Hippocampal formation (tissue), 2 donors: ENCODE measurements at places on chromosomes 16 and 17.

- DNase-seq: no peak
Observed at GRCh38 chr16:81155769-81156168, 59.6 kb upstream of the GCSH start.

- DNase-seq: no peak
Observed at GRCh38 chr17:4250887-4251286, 12.9 kb downstream of the ANKFY1 start.

- DNase-seq: peak; percentile 49
Observed at GRCh38 chr16:67198238-67198734, 645 bp upstream of the ELMO3 start.

- DNase-seq: no peak
Observed at GRCh38 chr16:1610899-1611632, 806 bp downstream of the IFT140 start.

- DNase-seq: no peak
Observed at GRCh38 chr17:62562656-62563055, 64.8 kb upstream of the MRC2 start.

- DNase-seq: no peak
Observed at GRCh38 chr17:1871756-1872155, 42.0 kb downstream of the RPA1 start.

DNA sequence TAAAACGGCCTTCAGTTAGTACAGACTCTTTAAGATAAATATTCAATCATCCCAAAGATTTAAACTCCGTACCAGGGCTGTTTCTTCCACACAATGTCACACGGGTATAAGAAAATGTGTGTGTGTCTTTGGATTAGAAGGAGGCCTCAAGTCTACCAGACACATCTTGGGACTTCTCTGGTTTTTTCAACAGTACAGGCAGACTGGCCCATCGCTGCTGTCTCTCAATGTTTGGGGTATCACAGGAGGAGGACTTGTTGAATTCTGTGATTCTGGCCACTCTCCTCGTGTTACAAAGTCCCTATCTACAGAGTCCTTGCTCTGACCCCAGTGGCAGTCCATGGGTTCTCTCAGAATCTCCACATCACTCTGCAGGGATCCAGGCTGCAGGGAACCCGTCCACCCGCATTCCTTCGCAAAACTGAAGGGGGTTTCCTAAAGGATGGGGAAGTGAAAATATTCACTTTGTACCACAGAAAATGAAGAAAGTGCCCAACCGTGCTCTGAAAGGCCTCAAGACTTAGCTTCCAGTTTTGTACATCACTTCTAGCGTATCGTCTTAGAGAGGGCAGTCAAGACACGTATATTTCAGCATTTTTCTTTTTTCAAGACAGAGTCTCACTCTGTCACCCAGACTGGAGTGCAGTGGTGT lies 373.2 kb downstream of the NPIPA8 start:
- no peak for DNase-seq

DNA sequence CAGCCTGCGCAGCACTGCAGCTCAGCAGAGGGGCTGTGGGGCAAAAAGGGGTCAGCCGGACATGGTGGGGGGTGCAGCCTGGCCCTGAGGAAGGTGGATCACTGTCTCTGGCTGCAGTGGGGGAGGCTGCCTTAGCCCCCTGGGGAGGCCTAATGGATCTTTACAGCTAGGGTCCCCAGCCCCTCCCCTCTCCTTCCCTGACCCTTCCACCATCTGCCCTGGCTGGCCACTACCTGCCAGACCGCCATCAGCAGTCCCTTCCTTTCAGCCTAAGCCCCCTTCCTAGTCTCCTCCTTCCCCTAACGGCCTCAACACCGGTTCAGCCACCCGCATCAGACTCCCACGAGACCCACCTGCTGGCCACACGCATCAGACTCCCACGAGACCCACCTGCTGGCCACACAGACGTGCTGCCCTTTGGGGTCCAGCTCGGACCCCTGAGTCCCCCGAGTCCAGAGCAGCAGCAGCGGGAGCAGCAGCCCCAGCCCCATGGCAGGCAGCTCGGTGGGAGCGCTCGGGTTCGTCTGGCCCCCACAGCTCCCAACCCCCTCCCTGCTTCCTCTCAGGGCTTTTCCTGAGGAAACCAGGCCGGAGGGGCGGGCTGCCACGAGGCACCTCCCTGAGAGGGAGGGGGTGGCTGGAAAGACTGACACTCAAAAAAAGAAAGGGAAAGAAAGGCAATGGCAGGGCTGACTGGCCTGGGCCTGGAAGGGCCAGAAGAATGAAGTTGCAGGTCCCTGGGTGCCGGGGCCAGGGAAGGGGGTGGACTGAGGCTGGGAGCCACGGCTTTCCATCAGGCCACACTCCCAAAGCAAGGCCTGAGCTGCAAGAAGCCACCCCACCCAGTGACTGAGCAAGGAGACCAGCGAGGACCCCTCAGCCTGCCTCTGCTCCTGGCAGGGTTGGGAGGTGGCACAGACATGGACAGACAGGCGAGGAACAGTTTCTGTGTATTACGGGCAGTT lies at the start of gene SCARF1:
SCARF1 (minus strand) TSS at position 526 of the 965 bp plus-strand sequence; CDS start at position 491, 35 bp downstream.
- DNase-seq: no peak

- DNase-seq: no peak
Observed at GRCh38 chr17:3613124-3613523, 3.9 kb upstream of the TRPV1 start.

GRCh38 chr16:70298988-70299938 lies at the start of gene DDX19B:
DDX19B (plus strand) TSS chr16:70299186; CDS start chr16:70299298, 112 bp downstream.
- DNase-seq: peak; percentile 37
